Hepatocyte (in vitro differentiated cells): ENCODE measurements at places on chromosomes 12 and 14.

- DNase-seq: no peak
Measured at GRCh38 chr14:93702946-93703345, 85.3 kb downstream of the PRIMA1 start.

DNA sequence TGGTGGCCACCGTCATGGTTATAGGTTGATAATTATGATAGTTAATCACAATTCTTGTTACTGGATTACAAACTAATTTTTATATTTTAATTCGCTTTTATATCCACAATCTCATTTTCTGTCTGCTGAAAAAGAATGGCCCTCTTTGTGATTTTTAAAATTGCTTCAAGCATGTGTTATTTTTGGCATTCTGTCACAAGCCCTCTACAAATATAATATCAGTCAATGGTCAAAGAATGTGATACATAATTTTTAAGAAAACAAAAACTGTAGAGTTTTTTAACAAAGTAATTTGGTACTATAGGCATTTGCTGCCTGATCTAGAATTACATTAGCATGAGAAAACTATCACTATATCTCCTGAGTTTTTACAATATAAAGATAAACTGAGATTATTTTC lies 352.0 kb upstream of the TMTC1 start:
- DNase-seq: no peak

DNA sequence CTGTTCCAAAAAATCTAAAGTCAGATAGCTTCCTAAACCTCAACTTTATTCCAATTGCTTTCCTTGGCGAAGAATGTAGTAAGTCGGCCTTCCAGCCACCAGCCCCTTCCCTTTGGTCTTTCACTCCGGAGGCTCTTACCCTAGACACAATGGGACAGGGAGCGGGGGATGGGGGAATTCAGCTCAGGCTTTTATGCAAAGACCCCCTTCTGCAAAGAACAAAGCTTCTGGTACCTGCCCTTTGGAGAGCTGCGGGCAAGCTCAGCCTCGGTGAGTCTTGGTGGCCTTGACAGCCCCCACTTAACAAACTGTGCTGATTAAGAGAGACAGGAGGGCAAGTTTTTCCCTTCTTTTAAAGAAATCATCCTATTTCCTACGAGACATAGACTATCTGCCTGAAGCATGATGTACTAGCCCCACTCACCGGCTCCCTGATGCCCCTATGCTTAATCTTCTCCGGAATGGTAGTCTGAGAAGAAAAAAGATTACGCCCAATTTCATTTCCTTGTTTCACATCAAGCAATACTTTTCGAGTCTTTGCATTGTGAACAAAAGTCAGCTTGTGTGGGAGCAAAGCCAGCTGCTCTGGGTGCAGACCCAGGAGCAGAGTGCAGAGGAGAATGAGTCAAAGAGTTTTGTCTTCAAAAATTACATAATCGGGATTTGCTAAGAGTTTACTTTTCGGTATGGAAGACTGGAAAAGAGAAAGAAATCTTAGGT lies 1.5 kb upstream of the NANOG start:
- no peak for DNase-seq

- peak; percentile 66 for DNase-seq
Measured at GRCh38 chr14:73634011-73634833, 10.6 kb upstream of the DNAL1 start.

DNA sequence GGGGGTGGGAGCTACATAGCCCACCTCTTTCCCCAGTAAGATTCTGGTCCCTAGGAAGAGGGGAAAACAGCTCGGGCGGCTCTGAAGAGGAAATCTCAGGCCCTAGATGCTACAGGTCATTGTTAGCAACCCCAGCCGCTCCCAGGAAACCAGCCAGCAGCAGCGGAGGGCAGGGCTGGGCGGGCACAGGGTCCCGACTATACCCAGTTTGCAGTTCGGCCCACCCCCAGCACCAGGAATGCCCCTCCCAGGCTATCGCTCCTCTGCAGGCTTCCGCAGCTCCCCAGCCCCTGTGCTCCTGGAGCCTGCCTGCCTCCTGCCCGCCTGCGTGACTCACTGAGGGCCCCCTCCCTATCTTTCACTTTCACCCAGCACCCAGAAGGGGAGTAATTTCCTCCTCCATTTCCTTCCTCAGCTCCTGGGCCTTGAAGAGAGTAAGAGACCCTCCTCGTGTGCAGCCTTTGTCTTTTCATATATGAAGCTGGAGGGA lies 27.2 kb upstream of the PNMA1 start:
- peak; percentile 83 for DNase-seq

- peak; percentile 74 for DNase-seq
Measured at GRCh38 chr14:68780358-68781160, 12.3 kb downstream of the ZFP36L1 start.

- DNase-seq: peak; percentile 16
Measured at GRCh38 chr12:69966409-69966808, 141.4 kb downstream of the MYRFL start.
